CD4-positive, alpha-beta T cell (primary cell): ENCODE measurements at places on chromosomes 1 and 21.

- no peak for DNase-seq
These were observed 38.5 kb downstream of the PYHIN1 start for GRCh38 chr1:158969855-158970254.

DNA sequence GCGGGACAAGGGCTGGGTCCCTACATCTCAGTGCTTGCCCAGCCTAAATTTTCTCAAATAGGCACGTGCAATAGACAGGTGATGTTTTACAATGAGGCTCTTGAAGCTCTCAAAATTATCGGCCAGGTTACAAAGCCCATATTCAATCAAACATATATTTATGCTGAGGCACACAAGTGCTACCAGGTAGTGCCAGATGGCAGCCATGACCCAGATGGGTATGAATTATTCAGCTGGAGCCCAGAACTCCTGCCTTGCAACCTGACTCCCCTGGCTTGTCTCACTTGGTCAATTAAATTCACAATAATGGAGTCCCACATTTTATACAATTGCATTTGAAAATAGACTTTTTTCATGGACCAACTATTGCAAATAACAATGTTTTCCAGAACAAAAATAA is 12.3 kb upstream of the ADAM30 start:
- DNase-seq: no peak

- no peak for DNase-seq
These were observed 15.3 kb downstream of the ACOT7 start for GRCh38 chr1:6378096-6378746.

GRCh38 chr1:197356723-197357533 is 88.9 kb downstream of the CRB1 start:
- DNase-seq: no peak

DNA sequence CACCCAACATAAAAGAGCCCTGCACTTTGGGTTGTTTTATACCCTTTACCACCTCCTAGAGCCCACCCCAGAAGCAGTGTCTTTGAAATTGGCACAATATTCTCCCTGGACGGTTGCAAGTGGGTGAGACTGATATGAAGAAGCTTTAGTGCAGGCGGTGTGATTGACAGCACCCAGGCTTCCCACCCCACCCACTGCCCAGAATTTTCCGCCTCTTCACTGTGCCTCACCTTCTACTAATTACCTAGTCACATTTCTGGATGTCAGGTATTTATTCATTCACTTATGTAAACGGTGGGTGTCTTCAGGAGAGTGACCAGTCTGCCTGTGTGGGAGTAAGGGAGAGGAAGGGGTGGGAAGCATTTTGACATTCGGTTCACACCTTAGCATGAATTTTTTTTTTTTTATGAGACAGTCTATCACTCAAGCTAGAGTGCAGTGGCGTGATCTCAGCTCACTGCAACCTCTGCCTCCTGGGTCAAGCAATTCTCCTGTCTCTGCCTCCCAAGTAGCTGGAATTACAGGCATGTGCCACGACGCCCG is 1.7 kb upstream of the FAM89A start:
- no peak for DNase-seq
